ENCODE measurements at places on chromosomes 12 and 14. TPM values are rescaled to one million over a fixed set of nuclear protein-coding genes. Genes with fewer than 3 reads are reported as not detected.

DNA sequence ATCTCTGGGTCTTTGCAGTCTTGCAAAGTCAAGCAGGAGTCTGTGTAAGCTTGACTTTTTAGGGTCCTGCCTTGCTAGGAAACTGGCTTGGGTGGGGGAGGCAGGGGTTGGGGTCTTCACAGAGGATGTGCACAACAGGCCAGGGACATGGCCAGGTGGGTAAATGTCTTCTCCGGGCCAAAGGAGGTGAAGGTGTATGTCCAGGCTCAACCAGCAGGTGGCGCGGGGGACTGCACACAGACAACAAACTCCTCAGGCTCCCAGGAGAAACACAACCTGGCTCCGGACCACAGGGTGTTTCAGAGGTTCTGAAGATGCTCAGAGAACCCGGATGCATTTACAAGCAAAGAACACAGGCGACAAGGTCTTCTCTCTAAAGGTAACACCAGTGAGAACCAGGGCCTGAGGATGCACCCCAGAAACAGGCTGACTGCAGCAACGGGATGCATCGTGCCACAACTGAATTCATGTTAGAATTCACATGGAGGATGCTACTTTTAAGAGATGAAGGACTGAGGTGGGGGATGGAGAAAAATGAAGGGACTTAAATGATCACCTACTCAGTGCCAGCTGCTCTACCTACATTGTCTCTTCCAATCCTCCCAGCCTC lies 56.0 kb downstream of the PLEKHG3 start:
- DNase-seq: peak; percentile 18

GRCh38 chr12:49261721-49262120 lies 3.2 kb upstream of the TUBA1C start:
- DNase-seq: no peak

DNA sequence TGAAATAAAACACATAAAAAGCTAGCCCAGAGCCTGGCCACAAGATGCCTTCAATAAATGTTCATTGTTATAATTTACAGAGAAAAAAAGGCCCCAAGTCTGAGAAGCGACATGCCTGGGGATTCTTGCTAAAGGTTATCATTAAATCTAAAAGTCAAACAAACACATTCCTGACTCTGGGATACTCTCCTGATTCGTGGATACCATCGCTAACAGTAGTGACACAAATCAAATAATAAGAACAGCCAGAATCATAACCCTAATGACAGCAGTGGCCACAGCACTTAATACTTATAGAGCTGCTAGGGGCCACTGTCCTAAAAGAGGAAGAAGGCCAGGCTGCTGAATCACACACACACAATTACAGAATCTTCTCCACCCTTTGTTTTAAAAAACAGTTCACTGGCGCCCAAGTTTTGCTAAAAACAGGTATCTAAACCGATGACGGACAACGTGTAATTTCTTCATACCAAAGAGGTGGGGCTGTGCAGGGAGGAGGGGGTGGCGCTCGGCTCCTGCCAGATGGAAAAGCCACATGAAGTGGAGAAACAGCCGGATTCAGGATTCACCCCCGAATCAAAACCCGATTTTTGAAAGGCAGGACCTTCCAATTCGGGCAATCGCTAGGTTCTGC lies 1.2 kb downstream of the CLIP1 start:
- DNase-seq: peak; percentile 64

- DNase-seq: peak; percentile 9
Observed at GRCh38 chr12:53725824-53726223, 1.4 kb downstream of the CALCOCO1 start.

DNA sequence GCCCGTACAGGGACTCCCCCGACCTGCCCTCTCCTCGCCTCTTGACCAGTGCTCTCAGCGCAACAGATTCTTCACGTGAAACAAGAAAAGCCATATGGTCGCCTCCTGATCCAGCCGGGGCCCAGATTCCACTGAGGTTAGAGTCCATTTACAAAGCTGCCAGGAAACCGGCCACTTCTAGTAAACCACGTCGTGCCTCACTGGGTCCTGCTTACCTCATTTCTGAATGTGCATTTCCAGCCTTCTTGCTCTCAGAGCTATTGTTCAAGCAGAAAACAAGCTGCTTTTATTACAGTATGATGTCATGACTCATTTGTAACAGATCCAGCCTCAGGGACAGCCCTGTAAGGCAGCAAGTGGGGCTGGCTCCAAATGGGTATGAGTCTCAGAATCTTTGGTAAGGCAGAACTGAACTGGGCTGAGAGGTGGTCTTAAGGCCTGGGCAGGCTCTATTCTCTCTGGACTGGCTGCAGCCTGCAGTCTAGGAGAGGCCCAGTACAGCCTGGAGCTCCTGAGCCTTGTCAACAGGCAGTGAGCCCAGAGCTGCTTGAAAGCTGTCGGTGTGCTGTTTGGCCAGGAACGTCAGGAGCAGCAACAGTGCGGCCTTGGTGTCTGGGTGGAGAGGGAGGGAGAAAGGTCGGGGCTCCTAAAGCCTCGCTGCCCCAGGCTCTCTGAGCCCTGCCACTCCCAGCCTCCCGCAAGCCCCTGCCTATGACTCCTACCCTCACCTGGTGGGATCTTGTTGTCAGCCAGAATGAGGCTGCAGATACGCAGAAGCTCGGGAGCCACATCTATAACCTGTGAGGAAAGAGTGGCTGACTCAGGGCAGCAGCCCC lies 8.3 kb downstream of the REC8 start:
- DNase-seq: peak; percentile 21

DNA sequence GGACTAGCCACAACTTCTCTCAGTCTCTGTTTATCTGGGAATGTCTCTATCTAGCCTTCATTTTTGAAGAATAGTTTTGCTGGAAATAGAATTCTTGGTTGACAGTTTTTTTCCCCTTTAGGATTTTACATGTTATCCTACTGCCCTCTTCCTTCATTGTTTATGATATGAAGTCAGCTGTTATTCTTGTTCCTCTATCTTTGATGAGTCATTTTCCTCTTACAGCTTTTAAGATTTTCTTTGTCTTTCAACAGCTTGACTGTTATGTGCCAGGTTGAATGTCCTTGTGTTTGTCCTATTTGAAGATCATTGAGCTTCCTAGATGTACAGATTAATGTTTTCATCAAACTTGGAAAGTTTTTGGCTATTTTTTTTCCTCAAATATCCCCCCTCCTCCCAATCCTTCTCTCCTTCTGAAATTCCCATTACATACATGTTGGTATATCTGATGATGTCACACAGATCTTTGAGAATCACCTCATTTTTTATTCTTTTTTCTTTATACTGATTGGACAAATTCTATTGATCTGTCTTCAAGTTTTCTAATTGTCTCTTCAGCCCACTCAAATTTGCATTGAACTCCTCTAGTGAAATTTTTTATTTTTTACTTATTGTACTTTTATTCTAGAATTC lies 4.5 kb upstream of the GOLGA5 start:
- DNase-seq: no peak

GRCh38 chr14:97924922-97925613 lies 1127.9 kb downstream of the VRK1 start:
- no peak for DNase-seq

- no peak for DNase-seq
Observed at GRCh38 chr12:120214626-120215356, 13.9 kb upstream of the RPLP0 start.

DNA sequence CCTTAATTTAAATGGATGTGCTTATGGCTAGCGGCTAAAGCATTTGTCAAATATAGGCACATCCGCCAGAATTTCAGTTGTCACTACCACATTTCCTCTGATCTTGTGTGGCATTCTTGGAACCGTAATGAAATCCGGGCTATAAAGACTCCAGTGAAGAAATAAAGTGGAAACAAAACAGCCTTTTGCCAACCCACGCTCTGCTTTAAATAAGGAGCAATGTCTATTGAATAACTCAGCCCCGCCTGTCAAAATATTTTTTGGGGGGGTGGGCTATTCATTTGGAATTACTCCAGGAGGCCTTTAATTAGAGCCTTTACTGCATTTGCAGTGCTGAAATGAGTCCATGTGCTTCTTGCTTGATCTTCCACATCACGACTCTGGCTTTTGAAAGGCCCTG lies 179.6 kb upstream of the RPH3A start:
- DNase-seq: no peak

DNA sequence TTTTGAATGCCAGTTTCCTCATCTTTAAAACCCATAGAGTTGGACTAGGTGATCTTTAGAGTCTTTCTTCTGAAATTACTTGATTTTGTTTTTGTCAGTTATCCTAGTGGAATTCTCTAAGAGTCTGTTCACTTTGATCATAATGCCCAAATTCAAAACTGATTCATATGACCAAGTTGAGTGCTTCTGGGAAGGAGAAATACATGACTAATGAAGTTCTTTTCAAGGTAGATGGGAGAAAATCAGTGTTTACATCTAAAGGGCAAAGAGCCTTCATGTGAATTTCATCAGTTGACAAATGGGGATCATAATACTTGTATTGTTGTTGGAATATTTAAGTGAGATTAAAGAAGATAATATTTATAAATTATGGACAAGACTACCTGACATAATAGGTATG lies 53.2 kb downstream of the ERC1 start:
- DNase-seq: no peak

DNA sequence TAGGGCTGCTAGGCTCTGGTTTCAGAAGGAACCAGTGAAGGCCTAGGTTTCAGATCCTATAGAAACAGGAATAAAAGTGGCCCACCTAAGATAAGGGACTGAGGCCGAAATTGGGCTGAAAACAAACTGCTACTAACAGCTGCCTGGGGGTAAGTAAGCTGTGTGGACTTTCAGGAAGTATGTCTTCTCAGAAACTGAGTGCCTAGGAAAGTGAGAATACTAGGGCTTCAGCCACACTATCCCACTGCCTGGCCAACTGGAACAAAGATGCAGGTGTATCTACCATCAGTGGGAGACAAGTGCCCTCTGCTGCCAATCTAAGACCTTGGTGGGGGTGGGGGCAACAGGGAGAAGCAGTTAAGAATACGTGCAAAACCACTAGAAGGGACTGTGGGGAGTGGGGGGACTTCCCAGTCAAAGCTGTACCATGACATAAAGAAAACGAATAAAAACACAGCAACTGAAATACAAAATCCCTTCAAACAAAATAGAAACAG lies 82.5 kb downstream of the MED13L start:
- DNase-seq: no peak

DNA sequence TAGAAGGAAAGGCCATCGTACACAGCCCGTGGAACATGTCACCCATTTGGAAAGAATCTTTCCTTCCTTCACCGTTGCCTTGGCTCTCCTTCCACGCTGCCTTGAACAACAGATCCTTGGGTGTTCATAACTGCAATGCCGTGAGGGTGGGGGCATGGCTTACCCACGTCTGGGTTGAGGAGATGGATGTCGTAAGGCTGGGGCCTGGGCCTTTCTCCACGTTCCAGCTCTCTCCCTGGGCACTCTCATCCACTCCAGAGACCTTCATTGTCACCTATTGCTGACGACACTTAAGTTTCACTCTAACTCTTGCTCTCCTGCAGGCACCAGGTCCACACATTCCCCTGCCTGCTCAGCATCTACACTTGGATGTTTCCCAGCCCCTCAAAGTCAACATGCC lies 19.4 kb downstream of the ANO2 start:
- no peak for DNase-seq

- peak; percentile 75 for DNase-seq
Observed at GRCh38 chr14:103606963-103607668, 21.9 kb upstream of the KLC1 start.

- no peak for DNase-seq
Observed at GRCh38 chr12:111715279-111715678, 29.4 kb downstream of the ACAD10 start.

The OR4K17 gene
- total RNA-seq: not detected

The MYF5 gene
- total RNA-seq: not detected

The SRRM4 gene
- total RNA-seq: not detected

The PMEL gene
- not detected for total RNA-seq

The CORO1C gene
- 229 TPM for total RNA-seq

The CAPS2 gene
- 0.37 TPM for total RNA-seq

The BICDL1 gene
- total RNA-seq: not detected

The KERA gene
- total RNA-seq: not detected
